ENCODE measurements at places on chromosomes 5 and 9.

DNA sequence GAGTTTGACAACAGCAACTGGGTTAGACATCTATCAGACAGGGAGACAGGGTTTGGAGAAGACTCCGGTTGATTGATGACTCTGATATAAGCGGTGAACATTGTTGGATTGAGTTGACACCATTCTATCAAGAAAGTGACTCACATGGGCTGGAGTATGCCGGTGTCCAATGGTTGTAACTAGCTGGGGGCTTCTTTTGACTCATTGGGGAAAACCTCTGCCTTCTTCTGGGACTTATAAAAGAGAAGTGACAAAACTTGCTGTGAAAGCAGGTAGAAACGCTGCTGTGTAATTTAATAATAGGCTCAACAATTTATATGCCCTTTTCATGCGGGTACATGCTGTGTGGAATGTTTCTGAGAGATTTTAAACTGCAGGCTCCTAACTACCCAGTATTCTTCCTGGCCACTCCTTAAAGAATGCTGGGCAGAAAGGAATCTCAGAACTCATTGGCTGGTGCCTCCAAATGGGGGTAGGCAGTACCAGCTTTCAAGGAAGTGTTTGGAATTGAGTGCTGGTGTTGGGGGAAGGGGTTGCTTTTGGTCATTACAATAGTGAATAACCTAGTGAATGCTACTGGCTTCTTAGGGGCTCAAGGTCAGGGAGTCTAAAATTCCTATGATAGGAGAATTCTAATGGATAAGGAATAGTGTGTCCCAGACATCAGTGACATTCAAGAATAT is 43.9 kb downstream of the FYB1 start:
- no peak for DNase-seq

GRCh38 chr9:89461265-89461664 is 36.6 kb downstream of the SEMA4D start:
- DNase-seq, result no peak

DNA sequence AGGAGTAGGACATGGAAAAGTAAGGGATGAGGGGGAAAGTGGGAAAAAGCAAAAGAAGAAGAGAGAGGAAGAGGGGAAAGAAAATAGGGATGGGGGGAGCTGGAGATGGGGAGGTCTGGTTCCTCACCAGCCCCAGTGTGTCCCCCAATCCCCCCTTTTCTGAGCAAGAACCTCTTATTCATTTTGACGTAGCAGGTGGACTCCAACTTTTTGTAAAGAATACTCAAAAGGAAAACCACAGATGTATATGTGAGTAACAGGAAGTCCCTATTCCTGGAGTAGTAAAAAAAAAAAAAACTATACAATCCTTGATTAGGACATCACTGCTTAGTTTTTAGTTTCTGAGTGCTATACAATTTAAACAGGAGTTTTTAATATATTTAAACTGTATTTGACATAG is 3.9 kb upstream of the CFAP95 start:
- no peak for DNase-seq

DNA sequence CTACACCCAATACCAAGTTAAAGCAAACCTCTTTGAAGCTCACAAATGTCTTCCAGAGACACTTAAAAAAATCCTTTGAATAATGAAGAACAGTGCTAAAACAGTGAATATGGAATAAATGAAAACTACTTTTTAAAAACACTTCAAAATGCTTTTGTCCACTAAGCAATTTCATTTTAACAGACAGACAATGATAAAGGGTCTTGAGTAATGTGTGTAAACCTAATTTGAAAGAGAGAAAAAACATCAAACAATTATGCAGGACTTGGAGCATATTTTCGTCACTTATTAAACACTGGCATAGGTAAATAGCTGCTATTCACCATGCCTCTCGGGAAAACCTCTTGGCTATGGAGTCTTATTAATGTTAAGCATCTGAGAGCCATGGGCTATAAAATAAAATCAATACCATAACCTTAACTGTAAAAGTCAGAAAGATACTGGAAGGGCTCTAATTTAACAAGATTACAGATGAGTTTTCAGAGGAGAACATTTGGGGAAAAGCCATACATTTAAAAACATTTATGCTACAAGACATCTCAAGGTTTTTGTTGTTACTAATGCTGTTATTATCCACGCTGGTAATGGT is 177.8 kb downstream of the NFIB start:
- DNase-seq, result no peak

DNA sequence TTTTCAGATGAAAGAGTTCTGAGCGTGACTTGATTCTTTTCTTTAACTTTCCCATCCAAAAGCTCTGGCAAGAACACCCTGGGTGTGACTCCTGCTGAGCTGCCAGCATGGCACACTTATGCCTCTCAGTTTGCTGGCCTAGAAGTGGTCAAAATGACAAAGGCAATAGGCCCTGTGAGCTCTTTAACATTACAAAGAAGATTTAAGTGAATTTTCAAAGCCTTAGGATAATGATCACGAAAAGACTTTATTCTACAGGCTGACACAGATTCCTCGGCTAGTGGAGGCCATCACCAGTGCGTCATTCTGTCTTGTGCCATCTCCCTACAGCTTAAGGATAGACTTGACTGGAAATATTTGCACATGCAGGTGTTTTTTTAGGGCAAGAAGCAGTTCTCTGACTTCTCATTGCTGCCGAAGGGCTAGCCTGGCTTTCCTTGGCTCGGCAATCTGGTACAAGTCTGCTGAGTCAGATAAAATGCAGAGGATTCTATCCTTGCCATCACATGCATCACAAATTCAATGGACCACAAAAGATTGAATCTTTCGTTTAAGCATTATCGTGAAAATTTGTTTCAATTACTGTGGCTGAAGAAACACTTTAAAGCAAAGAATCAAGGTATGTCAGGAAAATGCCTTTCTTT is 311.5 kb downstream of the COX7C start:
- DNase-seq, result no peak

- no peak for DNase-seq
Measured at GRCh38 chr5:72709341-72709740, 107.1 kb upstream of the TNPO1 start.
